ENCODE measurements at places on chromosomes 6 and 20.

DNA sequence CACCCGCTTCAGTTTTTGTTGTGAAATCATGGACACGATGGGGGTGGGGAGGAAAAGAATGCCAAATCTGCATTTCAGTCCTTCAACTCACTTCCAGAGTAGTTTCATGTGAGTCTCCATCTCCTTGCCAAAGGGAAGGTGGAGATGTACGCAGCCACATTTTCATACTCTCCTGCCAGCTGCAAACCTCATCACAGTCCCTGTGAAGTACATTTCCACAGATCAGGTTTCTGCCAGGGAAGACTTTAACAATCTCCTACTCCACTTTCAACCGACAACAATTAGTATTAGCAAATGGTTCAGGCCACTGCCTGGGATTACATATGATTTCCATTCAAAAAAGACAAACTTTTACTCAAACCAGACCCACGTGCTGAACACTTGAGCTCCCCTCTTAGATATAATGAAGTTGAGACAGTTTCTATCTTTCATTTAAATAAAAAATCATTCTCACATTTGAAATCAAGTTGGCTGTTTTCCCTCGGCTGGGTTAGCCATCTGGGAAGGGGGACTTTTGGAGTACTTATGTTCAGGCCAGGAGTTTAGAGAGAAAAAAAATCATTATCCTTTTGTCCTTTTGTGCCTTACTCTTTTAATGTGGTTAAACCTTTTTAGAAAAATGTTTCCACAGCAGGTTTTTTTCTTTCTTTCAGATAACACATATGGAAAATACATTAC is 51.0 kb upstream of the CEP162 start:
- no peak for DNase-seq

DNA sequence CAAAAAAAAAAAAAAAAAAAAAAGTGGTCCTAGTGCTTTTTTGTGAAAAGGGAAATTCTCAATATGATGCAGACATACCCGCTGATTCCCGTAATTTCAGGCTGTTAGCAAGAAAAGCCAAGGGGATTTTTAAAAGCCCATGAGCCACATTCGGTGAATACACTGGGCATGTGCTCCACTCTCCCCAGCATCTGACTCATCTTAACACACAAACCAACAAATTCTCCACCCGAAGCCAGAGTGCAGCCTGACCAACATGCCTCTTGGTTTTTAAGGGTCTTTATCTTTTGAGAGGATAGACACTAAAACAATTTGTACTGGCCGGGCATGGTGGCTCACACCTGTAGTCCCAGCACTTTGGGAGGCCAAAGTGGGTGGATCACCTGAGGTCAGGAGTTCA is 45.5 kb upstream of the CD83 start:
- DNase-seq, result no peak

DNA sequence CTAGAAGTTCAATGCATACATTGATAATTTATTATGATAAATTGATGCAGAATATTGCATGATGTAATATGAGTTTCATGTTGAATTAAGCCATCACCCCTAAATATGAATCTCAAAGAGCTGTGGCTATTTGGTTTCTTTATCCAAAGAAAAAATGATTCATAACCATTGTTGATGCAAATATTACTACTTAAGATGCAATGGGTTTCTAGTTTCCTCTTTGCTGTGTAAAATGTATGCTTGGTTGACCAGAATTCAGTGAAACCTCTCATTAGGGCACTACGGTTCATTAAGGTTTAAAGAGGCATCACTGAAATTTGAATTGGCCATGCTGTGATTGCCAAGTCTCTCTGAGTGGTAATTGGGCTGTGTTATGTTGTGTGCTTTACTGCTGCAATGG is 492.5 kb upstream of the FLRT3 start:
- DNase-seq, result no peak

GRCh38 chr20:62634330-62634967 is 7.9 kb upstream of the SLCO4A1 start:
- no peak for DNase-seq

DNA sequence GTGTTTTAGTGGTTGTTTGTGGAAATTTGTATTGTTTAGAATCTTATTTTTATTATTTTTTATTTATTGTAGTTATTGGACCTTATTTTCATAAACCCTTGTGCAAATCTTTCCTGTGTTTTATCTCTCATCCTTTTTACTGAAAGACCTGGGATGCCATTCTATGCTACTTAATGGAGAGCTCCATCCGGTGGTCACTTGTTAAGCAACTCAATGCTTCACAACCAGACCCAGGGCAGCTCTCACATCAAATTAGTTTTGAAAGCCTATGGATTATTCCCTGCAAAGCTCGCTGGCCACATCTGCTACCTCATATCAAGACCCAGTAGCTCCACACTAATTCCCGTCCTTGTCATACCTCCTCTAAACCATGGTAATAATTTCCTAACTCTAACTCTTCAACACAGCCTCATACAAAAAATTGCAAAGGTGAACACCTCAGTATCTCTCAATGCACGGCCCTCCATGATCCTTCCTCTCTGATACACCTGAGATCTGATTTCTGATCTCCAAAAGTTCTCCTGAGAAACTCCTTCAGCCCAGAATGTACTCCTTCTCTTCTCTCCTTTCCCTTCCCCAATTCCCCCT is 296.6 kb upstream of the MANEA start:
- DNase-seq, result no peak

GRCh38 chr6:108897371-108897770 is 49.1 kb downstream of the ARMC2 start:
- DNase-seq, result no peak

GRCh38 chr6:48916607-48917006 is 546.4 kb downstream of the MMUT start:
- DNase-seq, result no peak

DNA sequence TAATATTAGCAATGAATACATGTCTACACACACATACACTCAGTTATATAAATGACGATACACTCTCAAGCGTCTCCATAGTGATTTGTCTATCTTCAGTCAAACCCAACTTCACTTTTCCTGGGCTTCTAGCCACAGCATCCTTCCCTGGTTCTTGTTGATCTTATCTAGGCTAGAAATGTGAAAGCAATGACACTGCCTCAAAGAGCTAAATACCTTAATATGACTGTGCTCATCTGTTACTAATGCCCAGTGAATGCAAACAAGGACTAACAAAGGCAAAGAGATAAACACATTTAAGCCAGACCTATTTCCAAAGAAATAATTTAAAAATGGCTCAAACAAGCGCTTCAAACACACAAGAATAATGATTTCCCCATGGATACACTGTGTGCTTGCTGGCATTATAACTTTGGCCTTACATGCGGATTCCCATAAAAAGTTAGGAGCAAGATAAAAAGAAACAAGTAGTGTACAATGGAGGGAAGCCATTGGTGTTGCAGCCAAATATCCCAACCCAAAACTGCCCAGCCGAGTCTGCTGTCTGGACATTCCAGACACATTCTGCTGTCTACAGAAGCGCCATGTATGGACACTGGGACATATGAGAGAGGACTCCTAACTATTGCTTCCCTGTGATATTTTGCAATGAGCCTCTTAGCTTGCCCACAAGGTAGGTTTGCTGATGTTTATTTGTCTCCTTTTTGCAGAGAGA is 19.5 kb upstream of the DAAM2 start:
- DNase-seq, result no peak

DNA sequence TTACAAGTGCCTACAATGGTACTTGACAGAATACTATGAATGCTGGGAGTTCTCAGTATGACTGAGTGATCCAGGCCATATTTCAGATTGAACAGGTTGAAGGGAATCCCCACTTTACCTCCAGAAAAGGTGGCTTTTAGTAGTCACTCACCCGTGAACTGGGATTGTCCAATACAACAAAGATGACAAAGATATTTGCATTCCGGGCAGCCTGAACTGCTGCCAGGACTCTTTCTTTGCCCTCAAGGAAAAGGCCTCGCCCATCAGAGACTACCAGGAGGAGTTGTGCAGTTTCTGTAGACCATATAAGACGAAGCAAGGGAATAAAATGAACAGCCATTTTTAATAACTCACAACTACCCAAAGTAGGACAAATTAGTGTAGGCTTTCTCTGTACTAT is 6.3 kb upstream of the LYRM2 start:
- no peak for DNase-seq

DNA sequence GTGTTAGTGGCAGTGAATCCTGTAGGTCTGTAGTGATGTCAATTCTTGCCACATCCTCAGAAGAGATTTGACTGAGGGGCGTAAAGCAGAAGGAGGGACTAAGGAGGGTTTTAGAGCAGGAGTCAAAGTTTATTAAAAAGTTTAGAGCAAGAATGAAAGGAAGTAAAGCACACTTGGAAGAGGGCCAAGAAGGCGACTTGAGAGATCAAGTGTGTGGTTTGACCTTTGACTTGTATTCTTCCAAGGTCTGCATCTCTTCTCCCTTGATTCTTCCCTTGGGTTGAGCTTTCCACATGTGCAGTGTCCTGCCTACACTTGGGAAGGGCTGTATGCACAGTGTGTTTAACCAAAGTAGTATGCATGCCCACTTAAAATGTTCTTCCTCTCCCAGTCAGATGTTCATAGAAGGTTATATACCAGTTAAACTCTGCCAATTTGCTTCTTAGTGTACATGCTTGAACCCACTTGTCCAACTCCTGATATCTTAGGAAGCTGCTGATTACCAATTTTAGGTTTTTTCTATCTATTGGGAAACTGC is 627.6 kb downstream of the MMUT start:
- DNase-seq, result no peak

DNA sequence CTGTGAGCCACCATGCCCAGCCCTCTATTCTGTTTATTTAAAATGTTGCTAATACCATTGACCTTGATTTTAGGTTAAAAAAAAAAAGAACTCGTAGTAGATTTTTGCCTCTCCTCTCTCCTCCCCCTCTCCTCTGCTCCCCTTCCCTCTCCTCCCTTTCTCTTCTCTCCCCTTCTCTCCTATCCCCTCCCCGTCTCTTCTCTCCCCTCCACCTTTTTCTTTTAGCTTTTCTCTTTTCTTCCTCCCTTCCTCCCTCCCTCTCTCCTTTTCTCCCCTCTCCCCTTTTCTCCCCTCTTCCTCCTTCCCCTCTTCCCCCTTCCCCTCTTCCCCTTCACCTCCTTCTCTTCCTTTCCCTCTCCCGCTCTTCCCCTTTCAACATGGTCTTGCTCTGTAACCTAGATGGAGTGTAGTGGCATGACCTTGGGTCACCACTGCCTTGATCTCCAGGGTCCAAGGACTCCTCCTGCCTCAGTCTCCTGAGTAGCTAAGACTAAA is 223.8 kb downstream of the ZFAND3 start:
- no peak for DNase-seq

GRCh38 chr20:49919461-49919860 is 4.1 kb upstream of the SPATA2 start:
- DNase-seq, result no peak

DNA sequence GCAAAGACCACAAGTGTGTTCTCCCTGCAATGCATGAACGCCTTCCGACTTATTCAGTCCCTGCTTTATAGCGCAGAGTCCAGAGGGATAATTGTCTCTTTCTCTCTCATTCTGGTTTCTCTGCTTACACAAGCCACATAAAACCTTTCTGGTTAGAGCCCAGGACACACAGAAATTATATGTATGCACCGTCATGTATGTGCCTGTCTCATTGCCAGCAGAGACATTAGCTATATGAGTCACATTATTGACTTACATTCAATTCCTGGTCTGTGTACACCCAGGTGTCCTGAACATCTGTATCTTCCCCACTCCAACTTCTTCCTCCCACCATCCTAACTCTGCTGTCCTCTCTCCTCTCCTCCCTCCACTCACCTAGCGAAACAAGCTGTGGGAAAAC is 44.0 kb downstream of the LRFN2 start:
- no peak for DNase-seq

GRCh38 chr20:50477239-50477872 is 32.8 kb upstream of the PTPN1 start:
- DNase-seq, result no peak

DNA sequence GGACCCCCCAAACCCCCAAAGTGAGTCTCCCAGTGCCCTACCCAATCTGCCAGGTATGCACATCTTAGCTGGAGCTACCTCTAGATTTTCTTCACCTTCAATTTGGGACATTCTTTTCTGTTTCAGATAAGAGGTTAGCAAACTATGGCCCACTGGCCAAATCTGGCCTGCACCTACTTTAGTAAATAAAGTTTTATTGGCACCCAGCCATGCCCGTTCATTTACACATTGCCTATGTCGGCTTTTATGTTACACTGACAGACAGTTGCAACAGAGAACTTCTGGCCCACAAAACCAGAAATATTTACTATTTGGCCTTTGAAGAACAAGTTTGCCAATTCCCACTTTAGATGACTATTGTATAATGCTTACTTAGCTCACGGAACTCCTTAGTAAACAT is 55.9 kb upstream of the STX16 start:
- no peak for DNase-seq

- no peak for DNase-seq
These were observed 7.6 kb downstream of the SLC44A4 start for GRCh38 chr6:31871046-31871659.

- no peak for DNase-seq
These were observed 24.0 kb upstream of the DDO start for GRCh38 chr6:110439356-110439755.

DNA sequence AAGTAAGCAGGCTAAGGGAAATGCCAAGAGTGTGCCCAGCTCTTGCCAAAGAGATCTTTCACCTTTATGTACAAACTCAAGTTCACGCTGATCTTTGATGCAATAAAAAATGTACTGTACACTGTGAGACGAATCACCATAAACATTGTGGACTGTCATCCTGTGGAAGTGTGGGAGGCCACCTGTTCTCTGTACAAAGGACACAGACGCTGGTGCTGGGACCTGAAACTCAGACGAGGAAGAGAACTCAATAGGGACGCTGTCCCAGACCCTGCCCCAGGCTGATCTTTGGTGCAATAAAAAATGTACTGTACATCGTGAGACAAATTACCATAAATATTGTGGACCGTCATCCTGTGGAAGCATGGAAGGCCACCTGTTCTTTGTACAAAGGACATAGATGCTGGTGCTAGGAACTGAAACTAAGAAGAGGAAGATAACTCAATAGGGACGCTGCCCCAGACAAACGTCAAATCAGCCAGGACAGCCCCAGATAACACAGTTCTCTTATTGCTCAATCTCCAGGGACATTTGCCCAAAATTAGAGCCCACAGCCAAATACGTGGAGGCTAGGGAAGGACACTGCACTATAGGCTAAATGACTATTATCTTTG is 312.7 kb upstream of the SGK1 start:
- DNase-seq, result no peak

GRCh38 chr6:44300292-44300823 is 12.8 kb downstream of the AARS2 start:
- no peak for DNase-seq

DNA sequence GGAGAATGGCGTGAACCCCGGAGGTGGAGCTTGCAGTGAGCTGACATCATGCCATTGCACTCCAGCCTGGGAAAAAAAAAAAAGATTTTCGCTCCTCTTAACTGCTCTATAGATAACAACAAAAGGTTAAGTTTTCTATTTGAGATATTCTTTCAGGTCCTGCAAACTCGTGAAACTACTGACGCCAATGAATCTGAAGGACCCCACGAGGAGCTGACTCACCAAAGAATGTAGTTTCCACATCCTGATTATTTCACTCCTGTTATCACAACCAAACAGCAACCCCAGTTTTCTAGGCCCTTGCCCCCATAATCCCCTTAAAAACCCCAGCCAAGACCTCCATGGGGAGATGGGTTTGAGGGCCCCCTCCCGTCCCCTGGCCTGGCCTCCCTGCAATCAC is 58.7 kb downstream of the OTOR start:
- DNase-seq, result no peak

Measured in activated T-helper 1 cell treated with anti-CD3 and anti-CD28 coated beads, Interleukin-2, amount 50 U/mL, for 16 hours (primary cell).